ENCODE measurements at places on chromosomes 7 and 10.

GRCh38 chr10:112279433-112279832, 3.8 kb upstream of the TECTB start:
- no peak for DNase-seq

- DNase-seq = peak; percentile 85
These were observed 5.3 kb downstream of the SRGN start for GRCh38 chr10:69092959-69093850.

- no peak for DNase-seq
These were observed 47.5 kb downstream of the DLG5 start for GRCh38 chr10:77879065-77879464.

GRCh38 chr10:130799532-130799931, 512.0 kb downstream of the TCERG1L start:
- no peak for DNase-seq

- peak; percentile 7 for DNase-seq
These were observed 279.6 kb upstream of the PITRM1 start for GRCh38 chr10:3452173-3452626.

All from activated CD8-positive, alpha-beta memory T cell treated with anti-CD3 and anti-CD28 coated beads for 24 hours (primary cell).